ENCODE measurements at places on chromosomes 13 and 19.

DNA sequence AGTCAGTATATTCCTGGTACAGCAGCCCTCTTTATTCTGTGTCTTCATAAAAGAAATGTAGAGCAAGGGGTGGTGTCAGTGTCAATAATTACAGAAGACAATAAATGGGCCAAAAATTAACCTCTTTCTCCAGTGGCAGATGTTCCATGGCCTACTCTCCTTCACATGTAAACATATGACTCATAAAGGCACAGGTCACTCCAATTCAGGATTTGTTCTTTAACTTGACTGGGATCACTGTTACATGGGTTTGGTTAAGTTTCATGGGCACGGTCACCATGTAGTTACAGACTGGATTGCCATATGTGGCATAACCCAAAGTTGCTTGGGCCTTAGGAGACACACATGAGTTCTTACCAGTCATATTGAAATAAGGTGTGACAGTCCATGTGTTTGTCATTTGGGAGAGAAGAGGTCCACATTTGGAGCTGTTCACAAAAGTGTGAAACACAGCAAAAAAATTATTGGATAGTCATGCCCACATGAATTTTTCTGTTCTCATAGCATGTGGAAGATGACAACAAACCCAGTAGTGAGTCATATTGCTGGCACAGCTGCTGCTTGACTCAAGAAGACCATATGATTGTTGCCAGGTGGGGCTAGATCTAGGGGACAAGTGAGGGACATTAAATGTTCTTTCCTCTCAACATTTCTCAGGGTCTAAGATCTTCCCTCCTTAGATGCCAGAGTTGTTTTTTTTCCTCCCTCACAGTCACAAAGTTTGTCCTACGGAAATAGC is 68.1 kb upstream of the HTR2A start:
- DNase-seq, result no peak

DNA sequence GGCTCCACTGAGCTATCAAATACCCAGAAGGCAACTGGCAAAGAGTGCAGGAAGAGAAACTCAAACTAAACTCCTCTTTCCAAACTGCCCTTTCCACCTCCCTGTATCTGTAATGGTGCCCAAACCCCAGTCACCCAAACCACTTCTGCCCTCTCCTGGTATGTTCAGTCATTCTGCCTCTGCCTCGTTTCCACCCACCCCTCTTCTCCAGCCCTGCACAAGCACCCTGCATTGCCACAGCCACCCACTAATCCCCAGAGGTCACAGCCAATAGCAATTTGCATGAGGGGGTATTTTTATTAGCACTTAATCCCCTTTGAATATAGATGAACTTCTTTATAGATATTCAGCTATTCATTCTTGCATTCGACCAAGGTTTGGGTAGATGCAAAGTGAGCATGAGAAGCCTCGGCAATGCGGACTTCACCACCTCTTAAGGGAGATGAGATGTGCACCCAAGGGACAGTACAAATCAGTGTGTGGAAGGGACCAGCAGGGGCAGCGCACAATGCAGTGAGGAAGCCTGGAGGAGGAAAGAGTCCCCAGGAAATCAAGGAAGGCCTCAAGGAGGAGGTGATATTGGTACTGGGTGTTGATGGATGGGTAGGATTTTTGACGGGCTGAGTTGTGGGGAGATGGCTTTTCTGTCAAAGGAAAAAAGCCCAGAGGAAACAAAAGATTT is 12.4 kb downstream of the TMEM272 start:
- DNase-seq, result no peak

GRCh38 chr13:107375701-107376340 is 807.9 kb upstream of the ARGLU1 start:
- DNase-seq, result peak; percentile 12

DNA sequence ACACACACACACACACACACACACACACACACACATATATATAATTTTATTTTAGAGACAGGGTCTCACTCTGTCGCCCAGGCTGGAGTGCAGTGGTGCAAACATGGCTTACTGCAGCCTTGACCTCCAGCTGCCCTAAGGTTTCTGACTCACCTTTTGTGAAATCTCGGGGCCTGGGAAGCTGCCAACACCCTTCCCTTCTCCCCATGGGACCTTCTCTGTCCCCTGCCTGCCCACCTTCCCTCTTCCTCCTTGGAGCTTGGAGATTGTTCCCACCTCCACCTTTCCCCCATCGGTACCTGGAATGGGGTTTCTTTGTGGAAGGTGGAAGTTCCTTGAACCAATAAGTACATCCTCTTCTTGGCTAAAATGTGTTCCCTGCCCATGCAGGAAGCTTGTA is 6.3 kb downstream of the ARRDC5 start:
- no peak for DNase-seq

DNA sequence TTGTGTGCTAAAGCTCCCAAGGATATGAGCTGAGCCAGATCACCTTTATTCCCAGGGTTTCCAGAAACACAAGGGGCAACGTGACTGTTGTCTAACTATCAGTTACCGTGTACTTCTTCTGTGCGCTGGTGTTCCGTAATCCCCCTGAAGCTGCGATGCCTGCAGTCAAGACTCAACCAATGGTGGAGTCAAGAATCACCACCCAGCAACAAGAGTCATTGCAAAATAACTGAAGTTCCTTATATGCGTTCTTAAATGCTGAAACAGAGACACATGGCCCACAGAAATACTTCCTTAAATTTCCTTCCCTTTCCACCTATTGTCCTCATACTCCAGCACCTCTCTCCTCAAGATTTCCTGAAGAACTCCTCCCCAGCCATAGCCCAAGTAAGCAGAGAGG is 200.2 kb downstream of the KATNAL1 start:
- no peak for DNase-seq

- no peak for DNase-seq
These were observed 45.2 kb upstream of the GPI start for GRCh38 chr19:34319785-34320184.

GRCh38 chr13:93818345-93818744 is 591.7 kb downstream of the GPC6 start:
- DNase-seq, result no peak

DNA sequence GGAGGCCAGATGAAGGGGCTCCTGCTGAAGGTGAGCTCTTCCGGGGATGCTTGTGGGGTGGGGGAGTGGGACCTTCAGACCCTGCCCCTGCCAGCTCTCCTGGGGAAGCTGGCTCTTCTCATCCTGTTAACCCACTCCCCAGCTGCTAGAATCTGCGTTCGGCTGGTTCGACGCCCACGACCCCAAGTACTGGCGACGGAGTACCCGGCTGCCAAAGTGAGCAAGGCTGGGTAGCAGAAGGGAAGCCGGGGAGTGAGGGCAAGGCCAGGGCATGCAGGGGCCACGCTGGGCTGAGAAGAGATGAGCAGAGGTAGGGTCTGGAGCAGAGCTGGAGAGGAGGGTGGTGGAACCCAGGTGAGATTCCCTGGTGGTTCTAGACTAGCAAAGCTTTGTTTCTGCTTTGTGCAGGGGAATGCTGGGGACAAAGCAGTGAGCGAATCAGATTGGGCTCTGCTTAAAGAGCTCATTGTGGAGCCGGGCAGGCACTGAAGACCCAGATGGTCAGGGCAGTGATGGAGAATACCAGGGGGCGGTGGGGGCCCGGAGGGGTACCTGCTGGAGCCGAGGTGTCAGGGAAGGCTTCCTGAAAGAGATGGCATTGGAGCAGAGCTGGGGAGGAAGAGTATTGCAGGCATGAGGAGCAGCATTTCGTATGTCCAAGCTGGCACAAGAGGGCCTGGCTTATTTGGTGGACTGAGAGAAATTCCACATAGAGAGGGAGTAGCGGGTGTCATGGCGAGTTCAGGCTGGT is 10.3 kb downstream of the KMT2B start:
- no peak for DNase-seq

- DNase-seq, result no peak
These were observed 9.2 kb upstream of the PDS5B start for GRCh38 chr13:32577032-32577431.

DNA sequence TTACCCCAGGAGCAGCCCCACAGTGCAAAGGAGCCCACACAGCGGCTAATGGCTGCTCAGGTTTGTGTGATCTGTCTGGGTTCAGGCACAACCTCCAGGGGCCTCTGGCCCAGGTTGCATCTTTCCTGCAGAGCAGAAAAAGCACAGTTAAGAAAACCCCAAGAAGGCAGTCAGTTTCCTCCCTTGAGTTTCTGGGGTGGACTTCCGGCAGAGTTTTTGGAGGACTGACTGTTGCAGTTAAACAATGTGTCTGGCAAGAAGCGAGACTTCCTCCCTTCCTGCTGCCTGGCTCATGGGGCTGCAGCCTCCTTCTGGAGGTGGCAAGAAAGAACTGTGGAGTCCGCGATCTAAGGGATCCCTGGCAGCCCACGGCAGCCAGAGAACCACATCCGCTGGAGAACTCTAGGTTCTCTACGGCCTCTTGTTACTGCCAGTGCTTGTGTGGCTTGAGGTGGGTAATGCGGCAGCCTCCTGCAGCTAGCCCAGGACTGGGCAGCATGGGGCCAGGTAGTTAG is 114.4 kb downstream of the ZDHHC20 start:
- no peak for DNase-seq

DNA sequence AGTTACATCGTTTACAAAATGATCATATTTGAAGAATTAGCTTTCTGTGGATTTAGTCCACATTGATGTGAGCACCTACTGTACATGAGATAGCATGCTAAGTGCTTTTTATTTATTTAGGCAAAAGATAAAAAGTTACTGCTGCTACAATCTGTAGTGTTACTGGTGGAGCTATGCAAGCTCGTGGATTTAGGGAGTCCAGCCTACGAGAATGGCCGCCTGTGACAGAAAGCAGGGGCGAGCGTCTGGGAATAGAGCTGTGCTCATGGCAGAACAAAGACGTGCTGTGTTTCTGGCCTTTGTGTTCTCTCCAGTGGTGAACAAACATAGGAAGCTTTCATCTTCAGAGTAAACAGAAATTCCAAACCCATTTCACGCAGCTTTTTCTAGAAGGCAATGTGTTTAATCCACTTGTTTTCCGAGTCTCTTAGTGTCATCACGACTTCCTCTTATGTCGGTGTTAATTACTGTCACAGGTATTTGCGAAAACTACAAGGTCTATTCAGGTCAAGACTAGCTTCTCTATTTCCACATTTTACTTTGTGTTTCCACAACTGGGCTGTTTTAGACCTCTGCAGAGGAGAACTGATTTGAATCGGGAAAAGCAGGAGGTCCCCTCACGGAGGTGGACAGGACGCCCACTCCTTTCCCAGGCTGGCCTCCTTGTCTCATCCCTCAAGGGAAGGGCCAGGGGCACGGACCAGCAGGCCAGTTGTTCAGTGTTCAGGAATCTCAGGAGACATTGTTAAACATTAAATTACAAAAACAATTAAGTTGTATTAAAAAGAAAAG is 67.3 kb downstream of the ATP11A start:
- peak; percentile 65 for DNase-seq

DNA sequence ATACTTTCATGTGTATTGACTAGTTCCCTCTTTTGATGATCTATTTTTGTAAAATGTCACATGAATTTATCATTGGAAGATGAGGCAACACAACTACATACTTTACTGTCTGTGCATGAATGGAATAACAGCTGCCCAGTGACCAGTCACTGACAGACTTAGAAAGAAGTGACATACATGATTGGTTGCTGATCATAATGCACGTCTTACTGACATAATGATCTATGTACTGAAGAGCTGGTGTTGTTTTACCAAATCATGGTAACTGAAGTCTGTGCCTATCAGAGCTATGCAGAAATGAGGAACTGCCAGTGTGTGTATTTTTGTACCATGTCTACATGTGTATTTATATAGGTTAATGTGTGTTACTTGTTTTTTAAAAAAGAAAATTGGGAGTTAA is 26.5 kb downstream of the GPR18 start:
- DNase-seq, result no peak

DNA sequence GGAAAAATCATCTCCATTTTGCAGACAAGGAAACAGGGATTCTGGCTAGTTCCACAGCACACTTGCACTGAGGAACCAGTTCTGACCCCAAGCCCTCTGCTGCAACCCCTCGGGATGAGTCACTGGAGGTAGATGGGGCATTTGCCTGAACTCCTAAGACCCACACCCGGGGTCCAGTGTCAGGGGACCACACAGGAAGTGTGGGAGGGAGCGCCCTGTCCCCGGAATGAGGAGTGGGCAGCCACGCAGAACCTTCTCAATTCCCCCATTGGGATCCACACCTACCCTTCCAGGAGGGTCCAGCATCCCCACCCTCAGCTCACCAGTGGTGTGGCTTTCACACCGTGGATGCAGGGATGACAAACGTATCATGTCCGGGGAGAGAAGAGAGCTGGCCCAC is 62.7 kb downstream of the TSHZ3 start:
- no peak for DNase-seq

DNA sequence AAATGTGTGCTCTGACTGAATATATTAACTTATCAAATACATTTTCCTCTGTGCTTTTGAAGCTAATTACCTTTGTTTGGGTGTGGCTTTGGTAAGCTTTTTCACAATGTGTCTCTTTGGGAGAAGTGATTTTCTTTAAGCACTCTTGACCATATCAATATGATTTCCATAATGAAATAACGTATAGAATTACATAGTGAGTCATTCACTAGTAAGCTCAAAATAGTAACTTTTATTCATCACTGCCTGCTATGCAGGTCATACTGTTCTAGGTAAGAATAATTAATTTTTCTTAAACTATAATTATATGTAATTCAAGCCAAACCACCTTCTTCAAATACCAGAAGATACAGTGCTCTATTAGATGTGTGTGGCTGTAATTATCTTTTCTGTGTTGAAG is 480.7 kb downstream of the MYO16 start:
- DNase-seq, result no peak

Measured in retina (tissue), 1 donor.